ENCODE measurements at places on chromosomes 12 and 14.

GRCh38 chr12:109597414-109597794 is 23.8 kb downstream of the MVK start:
- no peak for DNase-seq

DNA sequence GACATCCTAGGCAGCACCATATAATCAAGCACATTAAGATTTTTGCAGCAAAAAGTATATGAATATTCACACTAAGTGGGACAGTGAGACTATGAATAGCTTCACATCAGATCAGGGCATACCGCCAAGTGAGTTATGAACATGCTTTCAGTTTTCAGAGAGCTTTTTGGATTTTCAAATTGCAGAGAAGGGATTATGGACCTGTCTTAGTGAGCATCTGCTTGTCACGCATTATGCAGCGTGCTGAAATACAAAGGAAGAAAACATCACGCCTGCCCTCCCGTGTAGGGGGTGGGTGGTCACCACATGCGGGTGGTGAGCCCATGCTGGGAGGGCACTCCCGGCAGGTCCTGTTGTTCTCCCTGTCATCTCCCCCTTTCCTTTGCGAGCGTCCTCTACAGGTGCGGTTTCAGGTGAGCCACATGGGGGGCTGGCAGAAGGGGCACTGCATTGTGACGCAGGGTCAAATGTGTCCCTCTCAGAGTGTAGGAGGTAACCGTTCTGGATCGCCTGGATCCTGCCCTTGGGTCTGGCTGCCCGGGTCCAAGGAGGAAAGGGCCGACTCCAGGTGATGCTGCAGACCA is 42.6 kb downstream of the TRAF3 start:
- DNase-seq, result no peak

- DNase-seq, result no peak
These were observed 899.5 kb downstream of the RPS29 start for GRCh38 chr14:48686650-48687049.

DNA sequence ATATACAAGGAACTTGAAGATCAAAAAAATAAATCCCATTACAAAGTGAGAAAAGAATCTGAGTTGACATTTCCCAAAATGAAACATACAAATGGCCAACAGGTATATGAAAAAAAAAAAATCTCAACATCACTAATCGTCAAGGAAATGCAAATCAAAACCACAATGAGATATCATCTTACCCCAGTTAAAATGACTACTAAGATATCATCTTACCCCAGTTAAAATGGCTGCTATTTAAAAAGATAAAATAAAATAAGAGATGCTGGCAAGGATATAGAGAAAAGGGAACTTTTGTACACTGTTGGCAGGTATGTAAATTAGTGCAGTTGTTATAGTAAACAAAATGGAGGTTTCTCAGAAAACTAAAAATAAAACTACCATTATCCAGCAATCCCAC is 44.4 kb downstream of the PLEKHG7 start:
- no peak for DNase-seq

- DNase-seq, result no peak
These were observed 7.1 kb downstream of the PXN start for GRCh38 chr12:120258323-120258896.

Measured in stimulated activated CD8-positive, alpha-beta memory T cell treated with anti-CD3 and anti-CD28 coated beads, Interleukin-4, amount 100 ng/mL, for 1 hour (primary cell).